ENCODE measurements at places on chromosomes 2 and 18. TPM values are rescaled to one million over a fixed set of nuclear protein-coding genes. Genes with fewer than 3 reads are reported as not detected.

The GCA gene
- total RNA-seq: 6.4 TPM

DNA sequence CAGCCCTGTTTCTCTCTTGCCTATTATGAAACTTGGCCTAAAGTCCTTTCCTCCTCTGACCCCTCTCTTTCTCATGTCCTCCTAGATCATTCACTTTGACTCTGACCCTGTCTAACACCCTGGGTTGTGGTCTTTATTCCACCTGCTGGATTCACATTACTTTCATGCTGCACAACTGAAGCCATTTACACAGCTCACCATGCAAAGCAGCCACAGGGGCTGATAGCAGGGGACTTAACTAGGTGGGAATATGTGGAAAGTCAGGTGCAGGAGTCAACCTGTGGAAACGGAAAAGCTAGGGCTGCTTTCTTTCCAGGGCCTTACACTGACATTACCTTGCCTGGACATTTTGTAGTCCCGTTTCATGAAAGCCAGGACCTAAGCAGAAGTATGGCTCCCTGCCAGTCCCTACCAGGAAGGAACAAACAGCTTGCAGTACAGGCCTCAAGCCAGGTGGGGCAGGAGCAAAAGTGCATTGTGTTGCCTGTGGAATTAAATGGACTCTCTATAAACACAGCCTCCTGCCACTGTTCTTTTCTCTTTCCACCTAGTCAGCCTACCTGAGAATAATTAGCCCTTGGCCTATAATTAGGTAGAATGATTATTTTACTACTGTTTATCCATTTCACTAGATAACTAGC, 11.8 kb downstream of the MAPRE3 start:
- H3K27ac ChIP-seq: no peak overlapping the region
- no peaks in the 10 kb centered on the region for H3K36me3 ChIP-seq
- peak; percentile 83 for DNase-seq

GRCh38 chr2:120596191-120596811, 139.4 kb upstream of the GLI2 start:
- peaks cover 11% of the 10 kb centered on the region for H3K4me1 ChIP-seq
- no peaks in the 10 kb centered on the region for H3K27me3 ChIP-seq
- DNase-seq: no peak
- H3K36me3 ChIP-seq: no peaks in the 10 kb centered on the region
- H3K4me3 ChIP-seq: no peak overlapping the region

- H3K4me3 ChIP-seq: no peak overlapping the region
These were observed 18.8 kb upstream of the RPRD1A start for GRCh38 chr18:36086186-36086585.

DNA sequence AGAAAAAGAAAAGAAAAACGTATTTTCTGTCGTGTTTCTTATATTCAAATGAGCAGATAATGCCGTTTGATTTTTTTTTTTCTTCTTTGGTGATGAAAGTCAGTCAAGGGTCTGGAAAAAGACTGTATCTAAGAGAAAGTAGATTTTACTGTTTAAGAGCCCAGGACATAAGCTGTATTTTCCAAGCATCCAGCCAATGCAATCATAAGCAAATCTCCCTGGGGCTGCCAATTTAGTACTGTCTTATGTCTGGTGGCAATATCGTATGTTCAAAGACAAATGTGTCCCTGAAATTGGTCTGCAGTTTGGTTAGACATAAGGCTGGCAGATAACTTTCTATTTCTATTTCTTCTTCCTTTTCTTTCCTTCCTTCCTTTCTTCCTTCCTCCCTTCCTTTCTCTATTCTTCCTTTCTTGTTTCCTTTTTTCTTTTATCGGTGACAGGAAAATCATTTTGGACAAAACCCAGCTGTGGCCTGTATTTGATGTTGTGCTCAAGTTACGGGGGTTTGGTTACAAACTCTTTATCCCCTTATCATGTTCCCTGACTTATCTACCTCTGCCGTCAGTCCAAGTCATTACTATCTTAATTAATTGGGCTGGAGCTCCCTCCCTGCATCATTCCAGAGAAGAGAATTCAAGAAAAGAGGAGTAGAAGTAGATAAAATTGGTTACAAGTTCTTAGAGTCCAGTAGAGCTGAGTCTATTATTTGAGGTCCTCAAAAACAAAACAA, 683.4 kb upstream of the FSHR start:
- H3K4me3 ChIP-seq: no peak overlapping the region
- DNase-seq: no peak
- no peaks in the 10 kb centered on the region for H3K27me3 ChIP-seq
- no peaks in the 10 kb centered on the region for H3K36me3 ChIP-seq
- H3K27ac ChIP-seq: no peak overlapping the region

DNA sequence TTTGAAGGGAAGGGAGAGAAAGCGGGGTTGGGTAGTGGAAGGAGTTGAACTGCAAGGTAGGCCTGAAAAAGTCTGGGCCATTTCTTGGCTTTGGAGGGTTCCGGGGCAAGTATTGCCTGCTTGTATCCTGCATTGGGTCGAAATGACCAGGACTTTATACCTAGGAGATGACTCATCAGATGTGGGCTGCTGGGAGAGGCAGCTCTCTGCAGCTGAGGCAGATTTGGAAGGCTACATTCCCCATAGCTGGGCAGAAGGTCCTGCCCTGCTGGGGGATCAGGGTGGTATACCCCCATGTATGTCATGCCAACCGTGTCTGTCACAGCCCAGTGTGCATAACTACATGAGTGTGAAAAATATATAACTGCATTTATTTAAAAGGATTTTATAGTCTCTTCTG, 171.8 kb upstream of the SPRED2 start:
- no peaks in the 10 kb centered on the region for H3K27me3 ChIP-seq
- peaks cover 4% of the 10 kb centered on the region for H3K4me1 ChIP-seq
- no peak overlapping the region for H3K27ac ChIP-seq
